Smooth muscle cell of trachea (primary cell): ENCODE measurements at places on chromosomes 6 and 20. TPM values are rescaled to one million over a fixed set of nuclear protein-coding genes. Genes with fewer than 3 reads are reported as not detected.

The PEX3 gene
- 25.9 and 28.1 TPM in 2 replicates for total RNA-seq

The RAET1L gene
- not detected in 2 replicates for total RNA-seq

The FOXC1 gene
- 5.4 and 7.6 TPM in 2 replicates for total RNA-seq

The STMND1 gene
- total RNA-seq, result not detected in 2 replicates

The RNF114 gene
- 123 and 198 TPM in 2 replicates for total RNA-seq

The PRICKLE4 gene
- total RNA-seq, result 0.83 TPM in 1 of 2 replicates, not detected in the other

The TSPYL4 gene
- total RNA-seq, result 6.3 and 10.5 TPM in 2 replicates

The LAMA2 gene
- total RNA-seq, result 92.6 and 152 TPM in 2 replicates

The NUP153 gene
- 25.0 and 27.9 TPM in 2 replicates for total RNA-seq

The LPIN3 gene
- 5.4 and 9.9 TPM in 2 replicates for total RNA-seq

The TINAG gene
- 0.58 TPM in 1 of 2 replicates, not detected in the other for total RNA-seq

The CALHM4 gene
- total RNA-seq, result not detected in 2 replicates

The PIGU gene
- total RNA-seq, result 6.6 and 8.0 TPM in 2 replicates

The MOXD1 gene
- 118 and 199 TPM in 2 replicates for total RNA-seq
